ENCODE measurements at places on chromosomes 11 and 22. TPM values are rescaled to one million over a fixed set of nuclear protein-coding genes. Genes with fewer than 3 reads are reported as not detected.
A peak's percentile ranks its signal among the peaks of the same experiment; 100 is the strongest.

Gene SHISAL1
- total RNA-seq = 6.5 TPM

- no peaks in the 10 kb centered on the region for H3K4me1 ChIP-seq
- H3K27me3 ChIP-seq = peaks cover 6% of the 10 kb centered on the region
- DNase-seq = no peak
These were observed 26.7 kb downstream of the AMPD3 start for GRCh38 chr11:10481560-10482349.

- peaks cover 10% of the 10 kb centered on the region for H3K27me3 ChIP-seq
- DNase-seq = no peak
- H3K27ac ChIP-seq = no peak overlapping the region
- H3K4me1 ChIP-seq = peaks cover 3% of the 10 kb centered on the region
These were observed 96.1 kb downstream of the MORC2 start for GRCh38 chr22:30872285-30873041.

DNA sequence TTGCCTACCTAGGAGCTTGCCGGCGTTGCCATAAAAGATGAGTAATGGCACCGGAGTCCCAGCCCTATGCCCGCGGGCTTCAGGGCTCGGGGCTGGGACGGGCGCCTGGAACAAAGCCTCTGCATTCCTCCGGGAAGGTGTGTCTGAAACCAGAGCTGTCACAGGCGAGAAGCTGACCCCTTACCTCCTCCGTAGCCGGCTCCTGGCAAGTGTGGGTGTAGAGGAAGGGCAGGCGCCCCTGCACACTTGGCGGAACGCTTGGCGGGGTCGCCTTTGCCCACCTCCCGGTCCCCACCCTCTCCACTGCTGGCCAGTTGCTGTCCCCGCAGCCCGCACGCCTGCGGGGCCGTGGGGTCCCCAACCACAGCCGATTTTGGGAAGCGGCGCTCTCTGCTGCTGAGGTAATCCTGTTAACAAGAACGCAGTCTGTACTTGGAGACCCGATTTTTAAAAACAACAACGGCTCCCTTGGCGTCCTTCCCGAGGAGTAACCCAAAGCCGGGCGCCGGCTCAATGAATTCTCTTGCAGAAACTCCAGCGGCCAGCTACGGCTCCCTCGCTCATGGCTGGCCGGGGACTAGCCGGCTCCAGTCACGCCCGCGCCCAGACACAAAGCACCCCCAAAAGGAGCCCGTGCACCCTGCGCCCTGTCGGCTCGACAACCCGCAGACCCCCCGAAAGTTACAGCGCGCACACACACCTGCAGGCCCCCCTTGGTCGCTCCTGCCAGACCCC, 89.2 kb downstream of the PLEKHA7 start:
- DNase-seq = peak; percentile 27
- H3K4me1 ChIP-seq = no peaks in the 10 kb centered on the region
- H3K27ac ChIP-seq = no peak overlapping the region
- peak overlapping the region; percentile 69 for H3K4me3 ChIP-seq

Data from endothelial cell (in vitro differentiated cells).